ENCODE measurements at places on chromosomes 11 and 22.
A peak's percentile ranks its signal among the peaks of the same experiment; 100 is the strongest.

DNA sequence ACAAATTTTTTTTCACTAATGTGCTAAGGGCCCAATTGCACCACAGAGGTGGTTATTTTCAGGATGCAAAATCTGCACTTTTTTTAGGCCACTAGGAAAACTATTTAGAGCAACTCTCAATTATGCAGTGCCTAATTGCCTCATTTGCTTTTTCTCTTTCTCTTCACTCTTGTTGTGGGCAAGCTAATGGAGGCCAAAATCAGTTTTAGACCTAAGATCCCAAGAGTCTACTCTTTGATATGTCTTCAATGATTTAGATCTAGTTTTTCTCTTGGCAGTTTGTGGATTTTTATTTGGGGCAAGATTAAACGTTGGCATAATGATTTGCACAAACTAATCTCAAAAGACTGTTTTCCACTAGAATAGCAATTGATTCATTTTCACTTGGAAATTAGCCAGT, 1996.9 kb downstream of the LRRC4C start:
- no peak for DNase-seq

GRCh38 chr22:41140365-41140957, 48.1 kb downstream of the EP300 start:
- no peak for DNase-seq

DNA sequence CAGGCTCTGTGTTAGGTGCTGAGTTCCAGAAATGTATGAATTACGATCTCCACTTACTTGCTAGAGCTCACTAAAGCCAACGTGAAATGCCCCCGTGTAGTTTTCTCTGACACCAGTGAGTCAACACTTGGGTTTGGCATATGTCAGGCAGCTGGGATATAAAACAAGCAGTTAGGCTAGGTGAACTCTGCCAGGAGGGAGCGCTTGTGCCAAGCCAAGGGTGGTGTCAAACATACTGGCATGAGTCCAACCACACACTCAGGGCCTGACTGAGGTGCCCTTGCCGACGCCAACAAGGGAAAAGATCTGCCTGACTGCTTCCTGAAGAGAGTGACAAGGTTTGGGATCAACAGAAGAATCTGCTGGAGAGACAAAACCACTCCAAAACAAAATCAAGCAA, 167.8 kb upstream of the NARS2 start:
- DNase-seq = no peak

GRCh38 chr22:49825944-49826602, 1.6 kb downstream of the BRD1 start:
- no peak for DNase-seq

DNA sequence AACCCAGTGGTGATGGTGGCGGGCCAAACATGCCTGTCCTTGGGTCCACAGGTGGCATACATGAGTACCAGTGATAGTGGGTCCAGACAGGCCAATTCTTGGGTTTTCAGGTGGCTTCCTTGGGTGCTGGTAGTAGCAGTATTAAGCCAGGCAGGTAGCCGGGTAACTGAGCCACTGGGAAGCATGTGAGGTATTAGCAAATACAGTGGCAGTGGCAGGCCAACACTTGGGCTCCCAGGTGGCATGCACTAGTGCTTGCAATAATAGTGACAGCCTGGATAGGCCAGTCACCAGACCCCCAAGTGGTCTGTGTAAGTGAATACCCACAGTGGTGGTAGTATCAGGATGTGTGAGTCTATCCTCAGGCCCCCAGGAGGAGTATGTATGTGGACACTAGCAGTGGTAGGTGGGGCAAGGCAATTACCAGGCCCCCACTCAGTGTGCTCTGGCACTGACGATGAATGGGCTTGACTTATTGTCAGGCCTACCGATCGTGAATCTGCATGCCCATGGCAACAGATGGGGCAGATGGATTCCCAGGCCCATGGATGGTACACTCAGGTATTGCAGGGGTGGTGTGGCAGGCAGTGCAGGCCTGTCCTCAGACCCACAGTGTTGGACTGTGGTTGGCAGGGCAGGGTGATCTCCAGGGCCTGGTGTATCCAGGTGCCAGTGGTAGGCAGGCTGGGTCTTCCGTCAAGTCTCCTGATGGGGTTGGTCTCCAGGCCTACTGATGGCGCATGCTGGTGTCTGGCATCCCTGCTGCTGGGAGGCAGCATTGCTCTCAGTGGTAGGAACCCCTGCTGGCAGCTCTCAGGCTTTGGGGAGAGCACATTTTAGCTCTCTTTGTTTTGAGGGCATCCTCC, 840.7 kb downstream of the FAM181B start:
- no peak for DNase-seq

- no peak for DNase-seq
Measured at GRCh38 chr11:2420502-2421225, 20.1 kb downstream of the TSSC4 start.

GRCh38 chr11:995044-995751, 41.3 kb downstream of the MUC6 start:
- no peak for DNase-seq

DNA sequence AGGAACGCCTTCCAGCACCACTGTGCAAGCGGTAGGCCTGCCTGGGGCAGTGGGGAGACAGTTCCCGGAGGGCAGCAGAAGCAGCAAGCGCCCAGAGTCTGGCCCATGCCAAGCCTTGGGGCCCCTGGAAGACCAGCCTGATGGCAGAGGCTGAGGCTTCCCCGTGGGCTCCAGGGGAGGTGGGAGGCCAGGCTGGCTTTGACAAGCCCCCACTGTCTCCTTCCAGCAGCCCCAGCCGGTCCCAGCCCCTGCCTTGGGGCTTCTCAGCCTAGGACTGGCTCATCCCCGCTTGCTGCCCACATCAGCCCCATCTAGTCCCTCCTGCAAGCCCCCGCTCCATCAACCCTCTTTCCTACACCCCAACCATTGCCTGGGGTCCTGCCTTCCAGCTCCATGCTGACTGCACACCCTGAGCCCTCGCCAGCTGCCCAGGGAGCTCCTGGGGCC, 46.7 kb downstream of the IGF2 start:
- no peak for DNase-seq

- DNase-seq = no peak
Measured at GRCh38 chr11:1832211-1832919, 2.4 kb upstream of the SYT8 start.

GRCh38 chr11:69841859-69842698, 22.9 kb upstream of the FGF3 start:
- DNase-seq = no peak

- DNase-seq = no peak
Measured at GRCh38 chr11:27394781-27395228, 31.8 kb upstream of the CCDC34 start.

DNA sequence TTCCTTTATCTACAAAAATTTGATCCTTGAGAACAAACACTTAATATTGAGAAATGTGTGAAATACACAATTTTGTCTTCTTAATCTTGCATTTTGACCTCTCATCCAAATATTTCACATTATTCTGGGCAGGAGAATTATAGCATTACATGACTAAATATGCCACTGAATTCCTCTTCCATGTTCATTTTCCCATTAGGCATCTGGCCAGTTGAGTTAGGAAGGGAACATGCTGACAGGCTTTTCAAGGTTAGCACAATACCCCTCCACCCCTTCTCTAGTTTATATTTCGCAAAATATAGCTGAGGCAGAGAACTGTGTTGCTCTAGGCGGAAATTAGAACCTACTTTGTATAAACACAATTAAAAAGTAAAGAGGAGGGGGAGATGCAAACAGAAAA, 271.7 kb upstream of the ZC3H12C start:
- no peak for DNase-seq

DNA sequence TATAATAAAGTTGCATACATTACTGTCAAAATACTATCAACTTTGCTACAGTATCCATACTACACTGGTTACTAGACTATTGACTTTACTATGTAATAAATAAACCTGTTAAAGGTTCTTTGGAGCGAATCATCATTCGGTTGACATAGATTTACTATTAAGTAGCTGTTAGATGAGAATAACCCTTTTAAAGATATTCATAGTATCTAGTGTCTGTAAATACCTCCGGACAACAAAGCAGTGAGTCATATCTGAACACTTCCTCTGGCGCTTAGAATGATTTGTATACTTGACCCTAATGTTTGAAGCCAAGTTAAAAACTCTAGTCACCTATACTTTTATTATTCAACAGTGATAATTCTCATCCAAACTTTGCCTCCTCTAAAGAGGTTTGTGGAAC, 84.7 kb downstream of the MSANTD4 start:
- DNase-seq = no peak

GRCh38 chr11:47445840-47446239, 3.1 kb downstream of the RAPSN start:
- DNase-seq = no peak

DNA sequence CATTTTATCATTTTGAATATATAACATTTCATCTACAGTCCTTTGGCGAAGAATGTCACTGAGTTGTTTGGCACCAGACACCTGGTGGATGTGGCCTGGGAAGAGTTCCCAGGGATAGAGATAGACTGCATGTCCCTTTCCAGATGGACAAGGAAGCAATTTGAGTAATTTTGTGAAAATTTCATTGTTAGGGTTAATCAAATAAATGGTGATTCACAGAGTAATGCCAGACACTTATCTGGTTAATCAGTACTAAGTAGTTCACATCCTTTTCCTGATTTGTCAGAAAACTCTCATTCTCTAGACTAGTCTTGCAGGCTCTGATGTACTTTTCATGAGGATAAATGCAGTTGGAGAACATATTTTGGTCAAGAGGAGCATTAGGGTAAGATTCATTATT, 41.6 kb downstream of the NAALAD2 start:
- DNase-seq = no peak

DNA sequence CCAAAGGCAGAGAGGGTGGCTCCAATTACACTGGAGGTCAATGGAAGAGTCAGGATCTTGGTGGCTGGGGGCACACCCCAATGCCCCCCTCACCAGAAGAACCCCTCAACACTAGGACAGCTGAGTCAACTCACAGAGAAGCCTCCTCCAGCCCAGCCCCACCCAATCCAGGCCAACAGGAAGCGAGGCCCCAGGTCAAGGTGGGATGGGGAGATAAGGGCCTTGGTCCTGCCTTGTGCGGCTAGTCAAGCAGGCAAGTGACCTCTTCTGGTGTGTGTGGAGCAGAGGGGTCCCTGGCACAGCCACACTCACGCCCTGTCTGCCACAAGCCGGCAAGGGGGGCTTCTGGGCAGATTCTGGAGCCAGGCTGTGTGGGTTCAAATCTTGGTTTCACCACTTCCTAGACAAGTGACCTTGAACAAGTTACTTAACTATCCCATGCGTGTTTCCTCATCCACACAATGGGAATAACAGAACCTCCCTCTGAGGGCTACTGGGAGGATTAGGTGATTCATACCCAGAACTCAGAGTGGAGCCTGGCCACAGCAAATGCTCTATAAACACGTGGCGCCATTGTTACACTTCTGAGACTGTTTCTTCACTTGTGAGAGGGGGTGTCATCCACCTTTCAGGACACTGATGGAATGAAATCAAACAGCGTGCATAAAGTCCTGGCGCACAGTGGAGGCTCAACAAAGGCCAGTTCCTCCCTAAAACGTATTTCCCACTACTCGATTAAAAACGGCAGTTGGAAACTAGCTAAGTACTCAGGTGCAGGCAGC, 3.2 kb downstream of the TTLL12 start:
- no peak for DNase-seq

- DNase-seq = no peak
Measured at GRCh38 chr11:2513441-2513840, 68.6 kb downstream of the KCNQ1 start.

GRCh38 chr22:49201046-49201970, 626.4 kb downstream of the BRD1 start:
- no peak for DNase-seq

DNA sequence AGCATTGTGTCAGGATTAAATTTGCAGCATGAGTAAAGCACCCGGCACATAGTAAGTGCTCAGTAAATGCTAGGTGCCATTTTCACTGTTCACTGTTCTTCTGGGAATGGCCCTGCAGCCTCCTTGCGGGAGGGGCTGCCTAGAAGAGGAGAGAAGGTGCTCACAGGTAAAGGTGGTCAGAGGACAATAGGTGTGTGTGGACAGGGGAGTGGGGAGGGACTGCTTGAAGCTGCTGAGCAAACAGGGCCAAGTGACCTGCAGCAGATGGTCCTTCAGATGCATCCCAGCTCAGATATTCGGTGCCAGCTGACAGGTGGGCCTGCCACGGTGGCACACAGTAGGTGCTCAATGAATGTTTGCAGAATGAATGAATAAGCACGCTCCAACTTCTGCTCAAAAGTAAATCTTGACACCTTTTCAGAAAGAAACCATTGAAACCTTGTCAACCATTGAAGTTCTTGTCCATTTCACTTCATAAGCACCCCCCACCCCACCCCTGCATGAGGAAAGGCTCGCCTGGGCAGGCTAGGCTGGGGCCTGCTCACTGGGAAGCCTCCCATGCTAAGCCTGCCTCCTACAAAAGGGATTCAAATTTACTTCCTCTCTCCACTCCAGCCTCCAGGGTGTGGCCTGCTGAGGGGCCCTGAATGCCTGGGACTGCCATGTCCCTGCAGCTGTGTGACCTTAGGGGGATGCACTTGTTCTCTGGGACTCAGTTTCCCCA, 1.6 kb downstream of the KIAA0930 start:
- DNase-seq = no peak

- DNase-seq = peak; percentile 96
Measured at GRCh38 chr11:73271936-73272679, at the start of gene P2RY6. Gene P2RY6 (plus strand): TSS chr11:73272338. CDS start chr11:73296519, 24,181 bp downstream.

GRCh38 chr11:67032830-67033551, 10.1 kb downstream of the SYT12 start:
- DNase-seq = no peak

DNA sequence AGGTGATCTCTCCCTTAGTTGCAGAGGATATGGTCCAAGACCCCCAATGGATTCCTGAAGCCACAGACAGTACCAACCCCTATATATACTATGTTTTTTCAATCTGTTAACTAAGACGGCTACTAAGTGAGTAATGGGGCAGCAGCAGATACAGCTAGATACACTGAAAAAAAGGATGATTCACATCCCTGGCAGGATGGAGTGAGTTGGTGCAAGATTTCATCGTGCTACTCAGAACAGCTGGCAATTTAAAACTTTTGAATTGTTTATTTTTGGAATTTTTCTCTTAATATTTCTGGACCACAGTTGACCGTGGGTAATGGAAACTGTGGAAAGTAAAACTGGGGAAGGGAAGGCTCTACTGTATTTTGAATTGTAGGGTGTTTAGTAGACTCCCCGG, 17.0 kb upstream of the TMEM218 start:
- DNase-seq = no peak

GRCh38 chr11:3046190-3046589, 11.0 kb downstream of the CARS1 start:
- no peak for DNase-seq

GRCh38 chr22:27298742-27299141, 502.8 kb downstream of the MN1 start:
- DNase-seq = no peak

- DNase-seq = no peak
Measured at GRCh38 chr11:21564095-21564494, 628.8 kb upstream of the ANO5 start.

GRCh38 chr11:1064167-1064566, 10.5 kb upstream of the MUC2 start:
- DNase-seq = no peak

Measured in SIG-M5 (cell line).